ENCODE measurements at places on chromosomes 4 and X.

DNA sequence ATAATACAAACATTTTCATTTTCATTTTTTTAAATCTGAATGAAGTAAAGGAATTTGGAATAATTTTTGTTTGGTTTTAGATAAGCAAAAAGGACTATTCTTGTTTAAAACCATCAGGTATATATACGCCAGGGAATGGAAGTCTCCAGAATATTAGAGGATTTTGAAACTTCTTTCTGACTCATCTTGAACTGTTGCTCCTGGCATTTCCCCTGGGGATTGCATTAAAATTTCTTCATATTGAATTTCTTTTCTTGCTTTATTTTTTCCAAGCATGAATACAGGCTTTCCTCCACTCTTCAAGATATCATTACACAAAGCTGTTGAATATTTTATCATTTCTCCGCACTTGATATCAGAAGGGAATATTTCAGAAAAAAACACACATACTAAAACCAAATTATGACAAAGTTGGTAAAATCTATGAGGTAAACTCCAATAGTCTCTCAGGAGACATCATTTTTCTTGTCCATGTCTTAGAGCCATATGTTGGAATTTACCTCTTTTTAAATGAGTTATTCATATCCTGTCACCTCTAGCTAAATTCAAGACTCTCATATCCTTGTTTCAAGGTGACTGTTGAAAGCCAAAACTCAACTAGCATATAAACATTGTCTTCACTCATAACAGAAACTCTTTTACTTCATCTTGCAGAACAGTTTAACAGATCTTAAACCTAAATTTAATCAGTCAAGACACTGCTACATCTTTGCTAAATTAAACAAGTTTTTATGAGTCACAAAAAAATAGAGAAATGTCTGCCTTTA lies 20.7 kb upstream of the CSN1S1 start:
- no peak for DNase-seq

- DNase-seq = no peak
These were observed 97.5 kb downstream of the NPNT start for GRCh38 chr4:105992641-105993305.

DNA sequence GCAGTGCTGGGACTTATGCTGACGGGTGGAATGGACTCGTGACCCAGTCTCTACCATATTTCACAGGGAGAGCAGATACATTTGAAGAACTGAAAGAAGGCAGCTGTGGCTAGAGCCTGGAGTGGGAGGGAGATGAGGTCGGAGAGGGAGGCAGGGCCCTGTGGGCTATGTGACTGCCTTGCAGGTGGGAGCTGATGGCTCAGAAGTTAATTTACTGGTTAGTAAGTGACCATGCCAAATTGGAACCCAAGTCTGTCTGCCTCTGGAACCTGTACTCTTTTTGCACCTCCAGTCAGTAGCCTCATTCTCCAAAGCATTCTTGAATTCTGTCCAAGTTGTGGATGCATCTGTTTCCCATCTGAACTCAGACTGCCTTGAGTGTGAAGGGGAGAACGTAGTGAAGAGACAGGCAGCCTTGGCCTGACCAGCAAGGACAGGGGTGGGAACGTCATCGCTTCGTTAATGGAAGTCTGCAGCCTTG lies 92.3 kb downstream of the REPS2 start:
- no peak for DNase-seq

- DNase-seq = no peak
These were observed 47.2 kb downstream of the AFAP1 start for GRCh38 chr4:7892212-7893019.

GRCh38 chr4:102308032-102308799 lies 37.1 kb downstream of the SLC39A8 start:
- no peak for DNase-seq

DNA sequence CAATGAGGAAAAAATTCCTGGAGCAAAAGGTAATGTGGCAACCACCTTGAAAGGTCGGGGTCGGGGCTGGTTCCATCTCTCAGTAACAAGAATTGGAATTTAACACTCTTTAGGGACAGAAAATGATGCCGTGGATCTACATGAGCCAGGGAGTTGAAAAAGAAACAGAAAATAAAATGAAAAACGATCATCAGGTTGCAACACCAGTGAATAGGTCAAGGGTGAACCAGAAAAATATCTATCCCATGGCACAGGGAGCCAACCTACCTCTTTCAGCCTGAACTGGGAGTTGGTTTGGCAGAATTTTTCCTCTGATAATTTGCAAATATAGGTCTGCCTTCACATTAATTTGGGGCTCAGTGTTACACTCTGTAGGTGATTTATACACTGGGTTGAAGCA lies 93.7 kb downstream of the C4orf33 start:
- DNase-seq = no peak

DNA sequence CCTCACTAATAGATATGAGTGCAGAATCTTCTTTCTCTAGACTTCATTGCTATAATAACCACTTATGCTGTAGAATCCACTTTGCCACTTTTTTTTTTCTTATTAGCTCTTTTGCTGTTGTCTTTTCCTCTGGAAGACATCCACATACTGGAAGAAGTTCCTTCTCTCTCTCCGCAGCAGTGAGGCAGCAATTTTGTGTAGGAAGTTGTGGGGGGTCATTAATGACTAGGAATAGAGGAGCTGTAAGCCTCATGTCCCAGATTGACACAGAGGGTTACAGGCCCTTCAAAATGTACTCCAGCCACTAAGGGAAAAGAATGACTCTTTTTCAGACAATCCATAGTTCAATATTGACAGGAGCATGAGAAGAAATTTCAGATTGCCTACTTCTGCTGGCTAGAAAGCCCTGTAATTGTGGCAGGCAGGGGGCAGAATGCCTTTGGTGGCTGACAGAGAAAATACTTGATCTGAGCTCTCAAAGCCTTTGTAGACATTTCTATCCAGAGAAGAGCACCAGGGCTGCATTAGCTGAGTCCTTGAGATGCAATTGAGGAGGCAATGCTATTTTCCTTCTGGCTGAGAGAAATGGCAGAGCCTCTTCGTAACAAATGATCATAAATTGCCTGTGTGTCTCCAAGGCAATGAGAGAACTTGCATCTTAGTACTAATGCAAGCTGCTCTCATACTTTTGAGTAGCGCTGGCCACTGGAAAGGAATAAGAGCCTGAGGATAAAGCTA lies 856.2 kb downstream of the STIM2 start:
- no peak for DNase-seq

GRCh38 chrX:10189317-10190268 lies 32.8 kb downstream of the CLCN4 start:
- peak; percentile 54 for DNase-seq

DNA sequence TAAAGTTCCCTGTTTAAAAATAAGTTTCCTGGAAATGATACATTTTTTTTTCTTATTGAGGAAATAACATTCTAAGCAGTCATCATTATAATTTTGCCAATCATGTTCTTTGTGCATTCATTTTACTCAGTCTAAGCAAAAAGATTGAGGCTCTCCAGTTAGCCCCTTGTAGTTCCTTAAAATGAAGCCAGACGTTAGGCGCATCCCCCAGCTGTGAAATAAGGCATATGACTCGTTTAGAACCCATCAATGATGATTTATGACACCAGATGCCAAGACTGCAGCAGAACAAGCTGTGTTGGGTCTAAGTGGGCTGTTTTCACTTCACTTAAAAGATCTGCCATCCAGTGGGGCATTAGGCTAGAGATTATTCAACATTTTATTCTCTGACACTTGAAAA lies 17.0 kb downstream of the PDGFC start:
- DNase-seq = no peak

DNA sequence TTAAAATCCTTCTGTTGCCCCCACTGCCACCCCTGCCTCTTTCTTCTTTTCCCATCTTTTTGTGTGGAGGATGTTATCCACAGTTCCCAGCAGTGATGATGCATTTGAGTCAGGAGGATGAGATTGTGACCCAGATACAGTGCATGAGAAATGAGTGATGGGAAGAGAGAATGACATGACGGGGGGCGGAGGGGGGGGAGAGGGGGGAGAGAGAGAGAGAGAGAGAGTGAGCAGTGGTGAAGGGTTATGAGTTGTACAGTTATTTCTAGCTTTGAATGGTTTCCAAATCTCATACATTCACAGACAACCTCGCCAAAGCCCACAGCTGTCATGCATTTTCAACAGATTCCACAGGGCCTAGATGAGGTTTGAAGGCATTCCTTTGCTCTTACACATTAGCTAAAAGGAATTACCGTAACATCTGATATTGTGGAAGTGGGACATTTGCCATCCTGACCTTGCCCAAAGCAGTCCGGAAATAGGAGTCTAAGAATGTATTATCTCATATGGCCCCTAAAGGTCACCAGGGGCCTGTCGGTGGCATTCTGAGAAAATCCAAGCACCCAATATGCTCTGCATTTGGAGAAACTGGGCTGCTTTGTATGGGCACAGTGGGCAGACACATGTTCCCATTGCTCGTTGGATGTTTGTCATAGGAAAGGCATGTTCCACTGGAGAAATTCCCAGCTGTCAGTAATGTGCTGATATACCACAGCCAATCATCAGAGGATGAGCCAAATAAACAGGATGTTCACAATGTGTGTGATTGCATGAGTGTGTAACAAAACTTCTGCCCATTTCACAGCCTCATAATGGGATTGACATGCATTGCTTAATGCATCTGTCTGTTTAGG lies 435.8 kb downstream of the SPRY1 start:
- no peak for DNase-seq

DNA sequence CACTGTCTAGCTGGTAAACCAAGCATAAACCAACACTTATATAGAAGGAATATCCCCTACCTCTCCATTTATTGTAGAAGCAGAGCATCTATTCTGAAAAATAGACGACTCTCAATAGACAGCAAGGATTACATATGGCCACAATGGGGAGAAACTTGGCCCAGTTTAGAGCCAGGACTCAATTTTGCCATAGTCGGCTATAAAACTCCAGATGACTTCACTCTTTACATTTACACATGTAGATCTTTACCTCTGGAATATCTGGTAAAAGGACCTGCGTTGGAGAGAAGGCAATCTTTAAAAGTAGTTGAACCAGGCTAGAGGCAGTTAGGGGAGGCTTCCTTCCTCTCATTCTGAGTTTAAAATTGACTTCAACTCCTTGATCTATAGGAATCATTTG lies 77.3 kb downstream of the HMGB2 start:
- DNase-seq = no peak

- no peak for DNase-seq
These were observed 40.5 kb upstream of the RASGEF1B start for GRCh38 chr4:81512001-81512756.

GRCh38 chrX:77742788-77743476 lies 43.1 kb downstream of the ATRX start:
- no peak for DNase-seq

DNA sequence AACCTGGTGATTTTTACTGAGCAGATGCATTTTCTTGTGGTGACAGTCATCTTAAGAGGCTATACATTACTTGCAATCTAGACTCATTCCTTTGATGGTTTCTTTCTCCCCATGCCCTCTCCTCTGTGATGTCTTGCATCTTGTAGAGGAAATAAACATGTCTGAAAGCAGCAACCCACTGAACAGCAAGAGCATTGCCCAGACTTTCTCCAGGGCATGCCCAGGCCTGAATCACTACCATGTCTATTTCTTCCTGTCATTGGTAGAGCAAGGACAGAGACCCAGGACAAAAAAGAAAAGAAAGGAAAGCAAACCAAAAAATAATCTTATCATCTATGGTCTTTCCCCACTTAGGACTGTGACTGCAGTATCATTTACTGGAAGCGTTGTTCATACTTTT lies 326.1 kb downstream of the HNRNPD start:
- no peak for DNase-seq

- peak; percentile 50 for DNase-seq
These were observed 142.9 kb upstream of the MBNL3 start for GRCh38 chrX:132631579-132632232.

DNA sequence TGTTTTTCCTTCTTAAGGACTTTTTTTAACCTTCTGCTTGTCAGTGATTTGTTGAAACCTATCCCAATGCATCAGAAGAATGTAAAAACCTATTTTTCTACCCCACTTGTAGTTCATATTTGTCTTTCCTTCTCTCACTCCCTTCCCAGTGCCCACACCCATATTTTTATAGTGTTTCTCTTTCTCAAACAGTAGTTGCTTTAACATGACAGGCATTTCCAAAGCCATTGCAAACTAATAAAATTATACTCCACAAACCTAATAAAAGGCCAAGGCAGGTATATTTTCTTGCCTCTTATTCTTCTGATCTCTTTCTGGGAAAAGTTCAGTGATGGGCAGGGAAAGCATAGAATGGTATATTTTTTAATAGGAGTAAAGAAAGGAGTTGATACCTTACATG lies 35.7 kb upstream of the FHDC1 start:
- DNase-seq = no peak

DNA sequence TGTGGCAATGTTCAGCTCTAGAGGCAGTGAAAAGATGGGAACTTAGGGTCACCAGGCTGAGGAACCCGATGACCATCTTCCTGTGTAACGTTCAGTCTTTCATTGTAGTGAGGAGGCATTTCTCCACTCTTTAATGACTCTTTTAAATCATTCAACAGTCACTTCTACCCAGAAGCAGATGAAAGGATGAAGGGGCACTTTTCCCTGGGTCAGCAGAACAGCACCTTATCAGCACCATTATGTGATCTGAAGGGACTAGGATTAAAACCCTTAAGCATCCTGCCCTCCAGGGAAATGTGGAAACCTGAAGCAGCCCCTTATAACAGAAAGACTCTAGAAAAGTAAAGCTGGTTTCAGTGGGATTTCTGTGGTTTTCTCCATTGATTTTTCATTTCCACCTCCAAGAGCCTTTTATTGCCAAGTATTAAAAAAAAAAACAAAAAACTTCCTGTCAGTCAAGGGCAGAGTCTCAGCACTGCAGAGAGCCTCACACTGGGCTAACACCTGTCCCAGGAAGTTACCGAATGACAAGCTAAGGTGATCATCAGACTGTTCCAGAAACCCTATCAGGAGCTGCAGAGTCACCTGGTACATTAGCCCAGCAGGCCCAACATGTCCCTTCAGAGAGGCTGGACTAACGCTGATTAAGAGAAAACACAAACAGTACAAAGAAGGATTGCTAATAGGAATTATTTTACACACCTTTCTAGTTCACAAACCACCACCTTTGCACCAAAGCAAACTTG lies 185.9 kb downstream of the SHROOM3 start:
- DNase-seq = no peak

DNA sequence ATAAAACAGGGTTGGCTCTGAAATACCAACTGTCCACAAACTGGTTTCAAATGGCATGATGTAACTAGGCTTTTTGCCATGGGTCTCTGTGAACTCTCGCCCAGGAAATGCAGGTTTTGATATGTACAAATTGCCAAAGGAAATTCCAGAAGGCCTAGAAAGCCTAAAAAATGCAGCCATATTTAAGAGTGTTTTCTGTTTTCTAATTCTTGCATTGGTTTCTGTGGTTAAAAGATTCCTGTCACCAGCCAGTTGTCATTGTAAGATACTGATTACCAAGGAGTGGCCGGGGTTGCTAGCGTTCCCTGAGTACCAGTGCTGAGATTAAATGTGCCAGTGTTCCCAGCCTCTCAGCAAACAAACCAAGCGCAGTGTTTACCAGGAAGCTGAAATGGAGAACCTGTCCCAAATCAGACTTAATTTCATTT lies 53.9 kb upstream of the SORBS2 start:
- DNase-seq = no peak

GRCh38 chr4:89724716-89725115 lies 112.2 kb downstream of the SNCA start:
- DNase-seq = no peak

- no peak for DNase-seq
These were observed 9.1 kb downstream of the WFS1 start for GRCh38 chr4:6278801-6279197.

- no peak for DNase-seq
These were observed 34.0 kb upstream of the FMR1 start for GRCh38 chrX:147877726-147878125.

All from NCI-H1105 treated with DMSO at 0.1 percent for 48 hours (cell line).